ENCODE measurements at places on chromosomes 1 and 21.

- DNase-seq = no peak
Measured at GRCh38 chr1:179127163-179127895, 45.5 kb downstream of the TOR3A start.

GRCh38 chr1:56466538-56466937 lies 112.8 kb downstream of the PLPP3 start:
- no peak for DNase-seq

GRCh38 chr1:106952776-106953175 lies 103.7 kb upstream of the PRMT6 start:
- DNase-seq = no peak

DNA sequence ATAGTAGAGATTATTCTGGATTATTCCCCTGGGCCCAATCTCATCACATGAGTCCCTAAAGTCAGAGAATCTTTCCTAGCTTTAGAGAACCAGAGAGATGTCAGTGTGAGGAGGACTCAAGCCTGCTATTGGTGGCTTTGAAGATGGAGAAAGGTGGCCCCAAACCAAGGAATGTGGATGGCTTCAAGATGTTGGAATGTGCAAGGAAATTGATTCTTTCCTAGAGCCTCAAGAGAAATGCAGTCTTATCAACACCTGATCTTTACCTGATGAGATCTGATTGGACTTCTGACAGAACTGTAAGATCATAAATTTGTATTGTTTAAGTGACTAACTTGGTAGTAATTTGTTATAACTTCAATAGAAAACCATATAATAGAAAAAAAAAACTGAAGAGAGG lies 51.0 kb downstream of the NME7 start:
- DNase-seq = no peak

DNA sequence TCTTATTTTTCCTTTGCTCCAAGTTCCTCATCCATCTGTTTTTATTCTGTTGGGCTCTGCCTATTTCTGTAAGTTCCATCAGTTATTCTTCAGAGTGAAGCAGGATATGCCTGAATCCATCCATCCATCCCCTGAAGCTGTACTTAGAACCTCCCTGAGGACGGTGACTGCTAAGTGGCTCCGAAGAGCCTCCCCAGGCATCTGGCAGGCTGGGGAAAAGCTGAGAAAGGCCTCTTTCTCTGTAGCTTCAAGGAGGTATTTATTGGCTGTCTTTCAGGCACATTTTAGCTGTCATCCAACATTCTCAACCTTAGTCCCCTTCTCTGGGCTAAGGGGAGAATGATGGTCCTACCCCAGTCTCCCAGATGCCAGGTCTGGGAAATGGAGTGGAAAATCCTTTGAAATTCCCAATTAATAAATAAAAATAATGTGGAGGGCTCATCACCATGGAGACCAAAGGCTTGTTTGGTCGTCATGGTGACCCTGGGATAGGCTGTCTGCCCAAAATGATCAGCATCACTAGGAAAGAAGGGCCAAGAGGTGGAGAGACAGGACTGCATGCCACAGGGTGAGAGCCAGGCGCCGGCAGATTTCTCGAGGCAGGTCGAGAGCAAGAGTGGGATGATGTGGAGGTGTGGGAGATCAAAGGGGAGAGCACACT lies 82.0 kb downstream of the UBIAD1 start:
- DNase-seq = no peak

DNA sequence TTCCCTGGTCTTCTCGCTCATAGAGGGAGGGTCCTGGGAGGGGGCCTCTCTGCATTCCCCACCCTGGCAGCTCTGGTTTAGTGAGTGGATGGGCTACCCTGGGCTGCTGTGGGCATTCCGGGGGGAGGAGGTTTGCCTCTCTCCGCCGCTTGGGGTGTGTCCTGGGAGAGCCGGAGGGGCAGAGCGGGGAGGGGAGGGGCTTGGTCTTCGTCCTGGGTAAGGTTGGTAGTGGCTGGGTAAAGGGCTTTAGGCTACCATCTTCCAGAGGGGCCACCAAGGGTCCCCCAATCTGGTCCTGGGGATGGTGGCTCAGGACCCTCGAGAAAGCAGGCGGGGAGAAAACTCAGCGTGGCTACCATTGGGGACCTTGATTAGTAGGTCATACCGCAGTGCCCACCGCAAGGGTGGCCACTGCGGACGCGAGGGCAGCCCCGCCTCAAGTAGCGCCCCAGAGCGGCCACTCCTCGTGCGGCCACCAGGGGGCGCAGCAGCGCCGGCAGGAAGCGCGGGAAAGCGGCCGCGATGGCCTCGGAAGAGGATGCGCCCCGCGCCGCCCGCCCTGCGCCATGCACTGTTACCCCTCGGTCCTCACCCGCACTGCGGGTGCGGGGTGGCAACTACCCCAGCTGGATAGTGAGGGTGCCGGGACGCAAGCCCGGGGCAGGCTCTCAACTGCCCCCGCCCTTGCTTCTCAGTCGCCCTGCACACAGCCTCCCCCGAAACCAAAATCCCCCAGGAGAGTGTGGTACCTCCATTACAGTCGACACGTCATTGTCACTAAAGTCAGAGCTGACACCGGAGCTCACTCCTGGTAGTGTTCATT lies 44.1 kb upstream of the SLC25A33 start:
- DNase-seq = peak; percentile 76

GRCh38 chr21:36816561-36817130 lies 117.7 kb downstream of the SIM2 start:
- DNase-seq = no peak

GRCh38 chr1:20508411-20508771 lies 440 bp upstream of the MUL1 start:
- no peak for DNase-seq

GRCh38 chr1:225931270-225932136 lies 7.5 kb upstream of the PYCR2 start:
- DNase-seq = no peak

DNA sequence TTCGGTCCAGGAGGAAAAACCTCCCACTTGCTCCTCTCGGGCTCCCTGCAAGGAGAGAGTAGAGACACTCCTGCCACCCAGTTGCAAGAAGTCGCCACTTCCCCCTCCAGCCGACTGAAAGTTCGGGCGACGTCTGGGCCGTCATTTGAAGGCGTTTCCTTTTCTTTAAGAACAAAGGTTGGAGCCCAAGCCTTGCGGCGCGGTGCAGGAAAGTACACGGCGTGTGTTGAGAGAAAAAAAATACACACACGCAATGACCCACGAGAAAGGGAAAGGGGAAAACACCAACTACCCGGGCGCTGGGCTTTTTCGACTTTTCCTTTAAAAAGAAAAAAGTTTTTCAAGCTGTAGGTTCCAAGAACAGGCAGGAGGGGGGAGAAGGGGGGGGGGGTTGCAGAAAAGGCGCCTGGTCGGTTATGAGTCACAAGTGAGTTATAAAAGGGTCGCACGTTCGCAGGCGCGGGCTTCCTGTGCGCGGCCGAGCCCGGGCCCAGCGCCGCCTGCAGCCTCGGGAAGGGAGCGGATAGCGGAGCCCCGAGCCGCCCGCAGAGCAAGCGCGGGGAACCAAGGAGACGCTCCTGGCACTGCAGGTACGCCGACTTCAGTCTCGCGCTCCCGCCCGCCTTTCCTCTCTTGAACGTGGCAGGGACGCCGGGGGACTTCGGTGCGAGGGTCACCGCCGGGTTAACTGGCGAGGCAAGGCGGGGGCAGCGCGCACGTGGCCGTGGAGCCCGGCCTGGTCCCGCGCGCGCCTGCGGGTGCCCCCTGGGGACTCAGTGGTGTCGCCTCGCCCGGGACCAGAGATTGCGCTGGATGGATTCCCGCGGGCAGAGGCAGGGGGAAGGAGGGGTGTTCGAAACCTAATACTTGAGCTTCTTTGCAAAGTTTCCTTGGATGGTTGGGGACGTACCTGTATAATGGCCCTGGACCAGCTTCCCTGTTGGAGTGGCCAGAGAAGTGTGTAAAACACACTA lies 45.3 kb downstream of the MRPL39 start:
- DNase-seq = peak; percentile 78

- DNase-seq = no peak
Measured at GRCh38 chr1:178702146-178702545, 22.9 kb upstream of the RALGPS2 start.

- DNase-seq = no peak
Measured at GRCh38 chr1:55364216-55364615, 149.1 kb upstream of the USP24 start.

- no peak for DNase-seq
Measured at GRCh38 chr1:117860896-117861610, 68.4 kb downstream of the GDAP2 start.

DNA sequence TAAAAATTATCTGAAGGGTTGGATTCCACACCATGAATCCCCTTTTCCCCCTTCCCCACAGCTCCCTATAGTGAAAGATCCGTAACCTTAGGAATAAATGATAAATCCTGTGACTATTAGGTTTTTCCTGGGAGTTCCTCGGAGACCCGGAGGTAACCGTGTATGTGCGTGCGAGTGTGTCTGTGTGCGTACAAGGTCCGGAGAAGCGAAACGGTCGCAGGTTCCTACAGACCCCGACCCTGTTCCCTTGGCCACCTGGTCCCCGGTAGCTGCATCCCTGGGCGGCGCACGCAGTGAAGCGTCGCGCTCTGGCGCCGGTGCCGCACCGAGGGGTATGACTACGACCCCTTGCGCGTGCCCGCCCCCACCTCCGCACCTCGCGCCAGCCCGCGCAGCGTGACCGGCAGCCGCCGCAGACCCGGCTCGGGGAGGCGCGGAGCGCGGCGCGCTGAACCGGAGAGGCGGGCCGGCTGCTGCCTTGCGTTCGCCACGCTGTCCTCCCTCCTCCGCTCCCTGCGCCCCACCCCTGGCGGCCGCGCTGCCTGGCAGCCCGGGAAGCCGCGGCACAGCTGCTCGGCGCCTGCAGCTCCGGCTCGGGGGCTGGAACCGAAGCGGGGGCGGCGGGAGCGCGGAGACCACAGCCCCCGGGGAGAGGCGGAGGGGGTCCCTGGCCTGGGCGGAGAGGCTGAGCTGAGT lies at the start of gene AK5:
AK5 (plus strand) TSS at position 529 of the 696 bp plus-strand sequence. CDS start 295 bp downstream, outside the sequence.
- DNase-seq = peak; percentile 68

- no peak for DNase-seq
Measured at GRCh38 chr1:243796016-243796415, 54.0 kb downstream of the AKT3 start.

DNA sequence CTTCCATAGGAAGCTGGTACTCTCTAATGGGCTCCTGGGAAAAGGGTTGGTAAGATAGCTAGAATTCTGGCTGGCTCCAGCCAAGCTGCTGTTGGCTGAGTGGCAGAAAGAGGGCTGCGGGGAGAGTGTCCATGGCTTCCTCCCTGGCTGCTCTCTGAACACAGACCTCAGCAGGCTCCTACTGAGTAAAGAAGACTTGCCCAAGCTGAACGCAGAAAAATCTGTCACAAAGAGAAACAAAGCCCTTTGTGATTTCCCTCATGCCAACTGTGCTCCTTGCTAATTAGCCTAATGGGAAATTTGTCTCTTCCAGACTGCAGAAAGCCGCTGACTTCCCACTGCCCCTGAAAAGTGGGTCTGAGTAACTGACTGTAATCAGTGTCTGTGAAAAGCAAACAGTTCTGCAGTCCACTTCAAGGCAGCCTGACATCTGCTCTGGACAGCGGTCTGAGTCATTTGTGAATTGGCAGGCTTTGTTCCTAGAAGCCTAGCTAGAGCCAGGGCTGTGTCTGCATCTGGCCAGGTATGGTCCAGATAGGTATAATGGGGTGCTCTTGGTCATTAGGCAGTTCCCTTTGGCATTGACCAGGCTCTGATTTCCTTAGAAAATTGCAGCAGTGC lies 282.8 kb downstream of the ZNF648 start:
- no peak for DNase-seq

DNA sequence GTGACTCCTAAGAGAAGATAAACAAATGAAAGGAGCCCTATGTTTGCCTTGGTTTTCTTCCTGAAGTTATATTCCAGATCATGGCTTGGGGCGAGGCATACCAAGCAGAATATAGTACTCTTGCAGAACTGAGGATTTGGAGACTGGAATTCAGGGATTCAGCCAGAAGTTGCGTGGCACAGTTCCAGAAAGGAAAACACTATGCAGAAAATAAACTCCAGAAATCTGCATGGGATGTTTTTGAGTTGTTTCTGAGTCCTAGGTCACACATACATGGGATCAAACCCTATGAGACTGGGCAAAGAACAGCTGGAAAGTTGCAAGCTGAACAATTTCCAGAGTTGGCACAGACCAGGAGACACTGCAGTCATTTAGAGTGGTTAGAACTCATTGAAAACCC lies 42.9 kb upstream of the IFFO2 start:
- no peak for DNase-seq

DNA sequence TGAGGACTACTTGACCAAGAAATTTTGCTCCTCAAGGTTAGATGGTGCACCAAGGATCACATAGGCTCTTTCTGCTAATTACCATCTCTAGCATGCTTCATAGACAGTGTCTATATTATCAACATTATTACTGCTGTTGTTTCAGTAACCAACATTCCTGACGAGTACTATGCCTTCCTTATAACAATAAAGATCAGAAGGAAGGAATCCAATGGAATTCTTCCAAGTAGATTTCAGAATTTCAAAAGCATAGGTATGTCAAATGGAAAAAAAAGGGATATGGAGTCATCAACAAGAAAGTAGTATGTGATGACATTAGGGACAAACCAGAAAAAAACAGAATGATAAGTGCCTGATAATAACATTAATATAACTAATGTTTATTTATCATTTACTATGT lies 39.6 kb upstream of the LPGAT1 start:
- DNase-seq = no peak

- DNase-seq = no peak
Measured at GRCh38 chr21:33355996-33356395, 31.2 kb downstream of the IFNAR1 start.

DNA sequence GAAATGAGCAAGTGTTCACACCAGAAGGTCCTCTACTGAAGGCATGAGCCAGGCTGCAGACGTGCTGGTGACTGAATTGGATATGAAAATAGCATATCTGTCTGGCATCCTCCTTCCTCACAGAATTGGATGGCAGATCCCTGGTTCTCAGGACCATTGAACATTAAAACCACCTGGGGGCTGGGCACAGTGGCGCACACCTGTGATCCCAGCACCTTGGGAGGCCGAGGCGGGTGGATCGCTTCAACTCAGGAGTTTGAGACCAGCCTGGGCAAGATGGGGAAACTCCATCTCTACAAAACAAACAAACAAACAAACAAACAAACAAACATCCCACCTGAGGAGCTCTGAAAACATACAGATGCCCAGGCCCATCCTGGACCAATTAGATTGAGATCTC lies 23.4 kb downstream of the TEX35 start:
- no peak for DNase-seq

- no peak for DNase-seq
Measured at GRCh38 chr1:198933515-198934222, 294.8 kb downstream of the PTPRC start.

- DNase-seq = no peak
Measured at GRCh38 chr1:201890806-201891450, 2.2 kb downstream of the SHISA4 start.
